ENCODE measurements at places on chromosomes 7 and 10.

- peak overlapping the region; percentile 74 for H3K27ac ChIP-seq
- no peak for DNase-seq
- no peaks in the 10 kb centered on the region for H3K27me3 ChIP-seq
- H3K4me3 ChIP-seq = peak overlapping the region; percentile 61
- peaks cover 9% of the 10 kb centered on the region for H3K4me1 ChIP-seq
Observed at GRCh38 chr7:5396542-5396941, 27.1 kb downstream of the TNRC18 start.

DNA sequence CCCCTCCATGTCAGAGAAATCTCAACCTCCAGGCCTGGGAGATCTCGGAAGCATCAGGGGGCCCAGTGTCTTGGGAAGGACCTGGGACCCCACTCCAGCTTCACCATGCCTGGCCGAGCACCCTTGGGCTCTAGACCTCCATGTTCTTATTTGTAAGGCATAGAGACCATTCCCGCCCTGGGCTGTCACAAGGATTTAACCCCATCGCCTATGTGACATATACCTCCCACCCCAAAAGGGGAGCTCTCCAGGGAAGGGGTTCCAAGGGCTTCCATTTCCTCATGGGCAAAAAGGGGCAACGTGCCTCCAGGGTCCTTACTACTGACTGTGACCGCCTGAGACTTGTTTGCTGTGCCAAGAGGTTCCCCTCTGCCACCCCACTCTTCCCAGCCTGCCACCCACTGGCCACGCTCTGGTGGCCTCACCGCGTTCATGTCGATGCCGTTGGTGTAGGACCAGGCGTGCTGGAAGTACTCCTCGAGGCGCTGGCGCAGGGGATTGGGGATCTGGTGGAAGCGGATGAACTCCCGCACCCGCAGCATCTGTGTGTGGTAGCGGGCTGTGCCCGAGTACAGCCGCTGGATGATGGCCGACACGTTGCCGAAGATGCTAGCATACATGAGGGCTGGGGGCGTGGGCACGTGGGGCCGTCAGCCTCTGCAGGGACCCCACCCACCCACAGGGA lies 27.5 kb downstream of the KCNH2 start:
- H3K4me1 ChIP-seq = no peaks in the 10 kb centered on the region
- no peak overlapping the region for H3K27ac ChIP-seq
- DNase-seq = no peak
- H3K27me3 ChIP-seq = peaks cover 5% of the 10 kb centered on the region
- H3K36me3 ChIP-seq = no peaks in the 10 kb centered on the region

- H3K4me1 ChIP-seq = no peaks in the 10 kb centered on the region
- no peak for DNase-seq
- no peaks in the 10 kb centered on the region for H3K27me3 ChIP-seq
- no peak overlapping the region for H3K4me3 ChIP-seq
- H3K36me3 ChIP-seq = no peaks in the 10 kb centered on the region
Observed at GRCh38 chr7:141118767-141119166, 44.9 kb downstream of the TMEM178B start.

GRCh38 chr10:75023074-75023473 lies 88.4 kb upstream of the SAMD8 start:
- DNase-seq = no peak
- no peaks in the 10 kb centered on the region for H3K27me3 ChIP-seq
- H3K4me3 ChIP-seq = no peak overlapping the region
- H3K4me1 ChIP-seq = peaks cover 10% of the 10 kb centered on the region
- no peaks in the 10 kb centered on the region for H3K36me3 ChIP-seq

- DNase-seq = no peak
- H3K27ac ChIP-seq = no peak overlapping the region
- no peaks in the 10 kb centered on the region for H3K4me1 ChIP-seq
- H3K27me3 ChIP-seq = no peaks in the 10 kb centered on the region
- no peak overlapping the region for H3K4me3 ChIP-seq
Observed at GRCh38 chr7:111873963-111874690, 311.8 kb upstream of the IMMP2L start.

GRCh38 chr7:118517275-118517674 lies 292.8 kb downstream of the ANKRD7 start:
- H3K36me3 ChIP-seq = no peaks in the 10 kb centered on the region
- H3K4me1 ChIP-seq = no peaks in the 10 kb centered on the region
- no peaks in the 10 kb centered on the region for H3K27me3 ChIP-seq
- DNase-seq = no peak

- H3K36me3 ChIP-seq = no peaks in the 10 kb centered on the region
- no peaks in the 10 kb centered on the region for H3K27me3 ChIP-seq
- no peaks in the 10 kb centered on the region for H3K4me1 ChIP-seq
- DNase-seq = no peak
- no peak overlapping the region for H3K4me3 ChIP-seq
Observed at GRCh38 chr7:112407261-112407660, 43.0 kb upstream of the IFRD1 start.

- no peak overlapping the region for H3K4me3 ChIP-seq
- H3K27me3 ChIP-seq = peaks cover 71% of the 10 kb centered on the region
- H3K4me1 ChIP-seq = peaks cover 5% of the 10 kb centered on the region
- DNase-seq = no peak
- no peaks in the 10 kb centered on the region for H3K36me3 ChIP-seq
Observed at GRCh38 chr10:110170142-110170971, 37.0 kb upstream of the MXI1 start.

- H3K4me1 ChIP-seq = no peaks in the 10 kb centered on the region
- H3K27ac ChIP-seq = no peak overlapping the region
- DNase-seq = no peak
- no peaks in the 10 kb centered on the region for H3K36me3 ChIP-seq
- H3K27me3 ChIP-seq = no peaks in the 10 kb centered on the region
Observed at GRCh38 chr10:113947184-113948041, 93.0 kb downstream of the NHLRC2 start.

- H3K27me3 ChIP-seq = no peaks in the 10 kb centered on the region
- no peaks in the 10 kb centered on the region for H3K4me1 ChIP-seq
- no peaks in the 10 kb centered on the region for H3K36me3 ChIP-seq
- no peak overlapping the region for H3K27ac ChIP-seq
- no peak overlapping the region for H3K4me3 ChIP-seq
Observed at GRCh38 chr7:4000139-4000538, 682.0 kb upstream of the FOXK1 start.

DNA sequence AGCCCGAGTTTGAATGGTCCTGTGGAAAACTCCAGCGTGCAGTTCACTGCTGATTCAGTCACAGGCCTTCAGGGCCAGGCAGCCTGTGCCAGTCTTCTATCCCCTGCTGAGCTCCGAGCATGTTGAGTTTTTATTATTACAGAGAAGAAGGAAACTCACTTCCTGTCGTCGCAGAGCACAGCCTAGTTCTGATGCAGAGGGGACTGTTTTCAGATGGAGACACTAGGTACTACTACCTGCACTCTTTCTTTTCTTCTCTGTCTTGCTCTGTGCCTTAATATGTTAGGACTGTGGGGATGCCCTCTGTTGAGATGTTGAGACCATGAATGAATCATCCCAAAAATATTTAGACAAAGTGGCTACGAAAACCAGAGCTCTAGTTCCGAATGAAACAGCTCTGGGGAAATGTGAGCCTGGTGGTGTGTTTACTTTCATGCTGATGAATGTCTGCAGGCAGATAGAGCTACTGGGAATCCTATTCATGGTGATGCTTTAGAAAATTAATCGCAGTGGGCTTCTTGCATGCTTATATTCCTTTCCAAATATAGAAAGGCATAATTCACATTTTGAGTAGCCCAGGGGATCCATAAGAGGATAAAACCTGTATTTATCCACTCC lies 29.6 kb downstream of the CASP7 start:
- no peaks in the 10 kb centered on the region for H3K27me3 ChIP-seq
- no peak for DNase-seq
- peaks cover 12% of the 10 kb centered on the region for H3K36me3 ChIP-seq
- no peak overlapping the region for H3K4me3 ChIP-seq
- no peak overlapping the region for H3K27ac ChIP-seq

DNA sequence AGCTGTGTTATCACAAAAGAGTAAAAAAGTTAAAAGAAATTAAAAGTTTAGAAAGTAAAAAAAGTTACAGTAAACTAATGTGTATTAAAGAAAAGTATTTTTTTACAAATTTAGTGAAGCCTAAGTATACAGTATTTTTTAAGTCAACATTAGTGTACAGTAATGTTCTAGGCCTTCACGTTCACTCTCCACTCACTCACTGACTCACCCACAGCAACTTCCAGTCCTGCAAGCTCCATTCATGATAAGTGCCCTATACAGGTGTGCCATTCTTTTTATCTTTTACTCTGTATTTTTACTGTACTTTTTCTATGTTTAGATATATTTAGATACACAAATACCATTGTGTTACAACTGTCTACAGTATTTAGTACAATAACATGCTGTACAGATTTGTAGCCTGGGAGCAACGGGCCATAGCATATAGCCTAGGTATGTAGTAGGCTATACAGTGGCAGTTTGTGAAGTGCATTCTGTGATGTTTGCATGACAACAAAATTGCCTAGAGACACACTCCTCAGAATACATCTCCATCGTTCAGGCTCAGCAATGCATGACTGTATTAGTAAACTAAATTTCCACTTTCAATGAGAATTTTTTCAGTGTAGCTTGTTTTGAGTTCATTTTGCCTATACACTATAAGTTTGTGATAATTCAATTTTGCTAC lies 539.9 kb upstream of the C7orf33 start:
- no peaks in the 10 kb centered on the region for H3K27me3 ChIP-seq
- DNase-seq = no peak
- H3K36me3 ChIP-seq = no peaks in the 10 kb centered on the region

- no peak for DNase-seq
- peak overlapping the region; percentile 76 for H3K4me3 ChIP-seq
- H3K4me1 ChIP-seq = peaks cover 86% of the 10 kb centered on the region
- H3K27me3 ChIP-seq = no peaks in the 10 kb centered on the region
- no peaks in the 10 kb centered on the region for H3K36me3 ChIP-seq
Observed at GRCh38 chr10:71770255-71770654, 3.1 kb downstream of the VSIR start.

- no peaks in the 10 kb centered on the region for H3K36me3 ChIP-seq
- DNase-seq = no peak
- no peak overlapping the region for H3K27ac ChIP-seq
- no peaks in the 10 kb centered on the region for H3K4me1 ChIP-seq
Observed at GRCh38 chr10:5595591-5595990, 70.8 kb downstream of the ASB13 start.

DNA sequence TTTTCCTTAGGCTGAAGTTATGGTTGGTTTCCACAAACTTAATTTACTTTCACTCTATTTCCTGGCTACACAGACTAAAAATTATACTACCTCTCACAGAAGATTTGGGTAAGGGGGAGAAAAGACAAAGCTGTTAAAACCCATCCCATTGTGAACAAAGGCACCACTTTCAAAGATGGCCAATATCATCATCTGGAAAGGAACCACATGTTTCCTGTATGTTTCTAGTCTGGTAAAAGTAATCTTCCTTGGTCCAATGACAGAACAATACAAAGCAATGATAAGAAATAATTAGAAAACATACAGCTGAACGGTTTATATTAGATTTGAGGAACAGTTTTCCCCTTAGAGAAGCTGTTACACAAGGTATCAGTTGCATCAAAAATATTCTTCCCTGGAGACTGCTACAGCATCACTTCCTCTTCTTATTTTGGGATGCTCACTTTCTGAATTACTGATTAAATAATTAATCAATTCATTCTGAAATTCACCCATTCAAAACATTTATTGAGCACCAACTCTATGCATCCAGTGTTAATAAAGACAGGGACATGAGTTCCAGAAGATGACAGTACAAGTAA lies 8.5 kb upstream of the SFR1 start:
- no peaks in the 10 kb centered on the region for H3K36me3 ChIP-seq
- DNase-seq = no peak
- H3K4me3 ChIP-seq = no peak overlapping the region

- H3K4me1 ChIP-seq = no peaks in the 10 kb centered on the region
- H3K4me3 ChIP-seq = no peak overlapping the region
- no peak for DNase-seq
- H3K27ac ChIP-seq = no peak overlapping the region
- H3K27me3 ChIP-seq = peaks cover 6% of the 10 kb centered on the region
Observed at GRCh38 chr10:104589871-104590270, 51.2 kb upstream of the SORCS3 start.

DNA sequence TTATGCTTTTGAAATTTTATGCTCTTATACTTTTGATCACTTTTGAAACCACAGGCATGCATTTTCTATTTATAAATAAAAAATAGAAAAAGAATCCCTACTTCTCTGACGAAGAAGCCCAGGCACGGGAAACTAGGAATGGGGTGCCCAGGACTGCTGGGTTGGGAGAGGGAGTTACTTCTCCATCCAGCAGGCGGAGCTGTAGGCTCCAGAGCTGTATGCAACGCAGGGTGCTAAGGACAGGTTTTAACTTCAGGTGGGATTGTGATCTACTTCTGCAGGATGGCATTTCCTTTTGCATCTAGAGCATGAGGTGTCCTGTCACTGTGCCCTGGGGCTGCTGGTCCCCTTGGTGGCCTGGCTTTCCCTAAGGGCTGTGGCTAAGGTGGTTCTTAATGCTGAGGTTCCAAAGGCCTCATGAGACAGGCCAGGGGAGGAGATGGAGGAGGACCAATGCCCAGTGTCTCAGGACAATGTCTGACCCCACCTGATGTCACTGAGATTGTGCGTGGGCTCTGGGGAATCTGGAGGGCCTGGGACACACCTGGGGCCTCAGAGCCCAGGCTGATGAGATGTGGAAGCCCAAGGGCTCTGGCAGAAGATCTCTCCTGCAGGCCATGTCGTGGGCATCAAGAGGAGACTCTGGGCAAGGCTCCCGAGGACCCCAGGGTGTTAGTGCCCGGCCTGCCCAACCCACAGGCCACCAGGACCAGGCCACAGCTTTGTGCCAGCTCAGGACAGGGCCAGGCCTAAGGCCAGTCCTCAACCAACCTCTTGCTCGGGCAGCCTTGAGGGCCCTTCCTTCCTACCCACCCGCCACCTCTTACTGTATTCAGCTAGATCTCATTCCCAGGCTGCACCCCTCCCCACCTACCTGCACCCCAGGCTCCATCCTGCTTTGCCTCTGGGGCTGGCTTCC lies 507 bp downstream of the CCDC201 start:
- H3K4me3 ChIP-seq = no peak overlapping the region
- no peaks in the 10 kb centered on the region for H3K27me3 ChIP-seq
- H3K36me3 ChIP-seq = no peaks in the 10 kb centered on the region
- no peak overlapping the region for H3K27ac ChIP-seq

GRCh38 chr7:10355816-10356215 lies 617.9 kb upstream of the PHF14 start:
- H3K4me3 ChIP-seq = no peak overlapping the region
- no peaks in the 10 kb centered on the region for H3K4me1 ChIP-seq
- DNase-seq = no peak
- no peak overlapping the region for H3K27ac ChIP-seq
